ENCODE measurements at places on chromosomes 3 and 15.

DNA sequence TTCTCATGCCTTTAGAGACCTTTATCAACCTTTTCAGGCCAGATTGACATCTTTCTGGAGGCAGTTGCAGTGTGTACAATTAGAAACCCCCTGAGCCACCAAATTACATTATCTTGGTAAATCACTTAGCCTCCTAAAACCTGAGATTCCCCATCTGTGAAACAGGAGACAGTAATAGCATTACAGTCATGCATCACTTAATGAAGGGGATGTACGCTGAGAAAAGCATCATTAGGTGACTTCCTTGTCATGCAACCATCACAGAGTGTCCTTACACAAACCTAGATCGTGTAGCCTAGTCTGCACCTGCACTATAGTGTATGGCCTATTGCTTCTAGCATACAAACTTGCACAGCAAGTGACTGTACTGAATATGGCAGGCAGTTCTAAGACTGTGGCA is 400.8 kb upstream of the CNTN3 start:
- DNase-seq, result no peak
- H3K4me3 ChIP-seq, result no peak overlapping the region
- peaks cover 6% of the 10 kb centered on the region for H3K27me3 ChIP-seq
- H3K4me1 ChIP-seq, result no peaks in the 10 kb centered on the region

- H3K36me3 ChIP-seq, result no peaks in the 10 kb centered on the region
- H3K4me1 ChIP-seq, result peaks cover 49% of the 10 kb centered on the region
- DNase-seq, result peak; percentile 79
- H3K27ac ChIP-seq, result peak within 1 kb of the TSS; percentile 92
Observed at GRCh38 chr3:42653560-42654330, at the start of gene ZBTB47. Gene ZBTB47 (plus strand): TSS chr3:42653697. CDS start chr3:42658356, 4,659 bp downstream.

DNA sequence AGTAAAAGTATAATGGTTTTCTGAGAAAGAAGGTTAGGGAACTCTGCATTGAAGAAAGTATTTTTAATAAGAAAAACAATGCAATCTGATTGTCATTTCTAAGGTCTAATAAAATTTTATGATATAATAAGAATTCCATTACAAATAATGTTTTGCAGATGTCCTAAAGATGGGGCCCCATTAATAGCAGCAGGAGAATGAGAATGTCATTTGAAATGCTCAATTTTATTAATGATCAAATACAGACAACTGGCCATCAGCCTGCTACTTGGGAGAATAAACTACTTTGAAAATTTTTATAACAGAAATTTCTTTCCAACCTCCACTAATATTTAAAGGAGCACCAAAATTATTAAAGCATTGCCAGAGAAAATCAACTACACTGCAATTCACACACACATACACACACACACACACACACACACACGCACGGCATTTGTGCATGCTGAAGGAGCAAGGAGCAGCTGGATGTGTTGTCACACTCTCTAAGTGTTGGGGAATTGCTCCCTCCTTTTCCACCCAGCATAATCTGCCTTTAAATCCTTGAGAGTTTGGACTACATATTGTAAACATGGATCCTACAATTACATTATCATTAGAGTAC is 109.5 kb downstream of the THRB start:
- H3K27me3 ChIP-seq, result no peaks in the 10 kb centered on the region
- no peak overlapping the region for H3K4me3 ChIP-seq
- H3K27ac ChIP-seq, result no peak overlapping the region
- H3K4me1 ChIP-seq, result peaks cover 18% of the 10 kb centered on the region
- H3K36me3 ChIP-seq, result no peaks in the 10 kb centered on the region

DNA sequence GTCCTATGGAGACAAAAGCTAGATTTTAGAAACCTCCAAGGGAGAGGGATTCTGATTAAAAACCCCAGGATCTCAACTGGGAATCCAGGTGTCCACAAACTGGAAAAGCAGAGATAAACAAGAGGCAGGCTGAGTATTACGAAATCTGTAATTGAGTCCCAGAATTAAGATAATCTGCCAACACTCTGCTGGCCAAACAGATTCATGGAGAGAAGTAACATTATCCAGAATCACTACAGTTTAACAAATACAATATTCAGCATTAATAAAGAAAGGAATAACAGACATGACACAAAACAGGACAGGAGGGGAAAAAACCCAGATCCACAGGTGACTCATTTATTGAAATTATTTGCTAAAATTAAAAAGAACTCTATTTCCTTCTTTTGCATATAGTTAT is 227.2 kb upstream of the NANOGP8 start:
- no peak overlapping the region for H3K27ac ChIP-seq
- H3K36me3 ChIP-seq, result no peaks in the 10 kb centered on the region
- no peaks in the 10 kb centered on the region for H3K27me3 ChIP-seq
- peaks cover 35% of the 10 kb centered on the region for H3K4me1 ChIP-seq
- no peak for DNase-seq

- no peaks in the 10 kb centered on the region for H3K27me3 ChIP-seq
- peaks cover 18% of the 10 kb centered on the region for H3K4me1 ChIP-seq
- no peak overlapping the region for H3K27ac ChIP-seq
Observed at GRCh38 chr3:106457281-106458180, 588.7 kb upstream of the CBLB start.

- no peak overlapping the region for H3K4me3 ChIP-seq
- no peak for DNase-seq
- no peaks in the 10 kb centered on the region for H3K27me3 ChIP-seq
- H3K27ac ChIP-seq, result no peak overlapping the region
Observed at GRCh38 chr15:38521316-38521715, 43.3 kb downstream of the RASGRP1 start.

DNA sequence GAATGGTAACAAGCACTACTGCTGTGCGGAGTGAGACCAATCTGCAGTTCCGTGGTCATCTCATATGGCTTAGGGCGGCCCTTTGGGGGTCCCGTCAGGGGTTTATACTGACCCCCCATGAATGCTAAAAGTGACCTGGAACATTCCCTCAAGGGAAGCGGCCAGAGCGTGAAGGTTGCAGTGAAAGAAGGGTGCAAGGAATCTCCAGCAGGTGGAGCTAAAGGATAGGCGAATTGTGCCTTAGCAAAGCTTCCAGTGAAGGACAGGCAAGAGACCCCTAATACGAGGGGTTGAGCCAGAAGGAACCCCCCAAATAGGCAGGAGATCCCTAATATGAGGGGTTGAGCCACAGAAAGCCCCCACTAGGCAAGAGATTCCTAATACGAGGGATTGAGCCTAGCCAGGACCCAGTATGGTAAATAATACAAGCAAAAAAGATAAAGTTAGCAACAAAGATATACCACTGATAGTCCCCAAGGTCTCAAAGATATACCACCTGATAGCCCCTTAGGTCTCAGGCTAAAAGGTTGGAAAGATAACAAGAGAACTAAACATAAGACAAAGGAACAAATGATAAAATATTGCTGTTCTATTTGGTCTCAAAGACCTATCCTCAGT is 32.8 kb downstream of the ZNF589 start:
- DNase-seq, result peak; percentile 70
- no peak overlapping the region for H3K4me3 ChIP-seq
- H3K27ac ChIP-seq, result no peak overlapping the region
- H3K36me3 ChIP-seq, result no peaks in the 10 kb centered on the region

GRCh38 chr3:19888428-19889152 is 45.4 kb downstream of the EFHB start:
- H3K27ac ChIP-seq, result peak overlapping the region; percentile 64
- H3K36me3 ChIP-seq, result no peaks in the 10 kb centered on the region
- DNase-seq, result peak; percentile 23
- no peaks in the 10 kb centered on the region for H3K27me3 ChIP-seq
